Eye (tissue), 1 donor: ENCODE measurements at places on chromosomes 7 and 10.

- DNase-seq: no peak
Observed at GRCh38 chr7:33262476-33262875, 133.1 kb downstream of the BBS9 start.

DNA sequence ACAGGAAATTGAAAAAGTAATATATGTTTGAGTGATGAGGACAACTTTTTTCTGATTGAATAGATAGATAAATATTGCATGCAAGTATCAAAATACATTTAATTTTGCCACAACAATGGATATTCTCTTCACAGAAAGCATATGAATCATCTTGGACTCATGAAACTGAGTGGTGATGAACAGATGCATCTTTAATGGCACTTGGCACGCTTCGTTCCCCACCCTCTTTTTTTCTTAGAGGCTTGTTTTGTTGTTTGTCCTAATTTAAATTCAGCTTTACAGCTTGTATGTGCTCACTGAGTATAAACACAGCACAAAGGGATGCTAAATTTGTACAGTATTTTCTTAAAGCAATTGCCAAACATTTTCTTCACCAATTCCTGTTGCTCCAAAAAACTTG is 145.0 kb upstream of the YAE1 start:
- DNase-seq: no peak

GRCh38 chr10:104077663-104078151 is 8.0 kb downstream of the COL17A1 start:
- no peak for DNase-seq

DNA sequence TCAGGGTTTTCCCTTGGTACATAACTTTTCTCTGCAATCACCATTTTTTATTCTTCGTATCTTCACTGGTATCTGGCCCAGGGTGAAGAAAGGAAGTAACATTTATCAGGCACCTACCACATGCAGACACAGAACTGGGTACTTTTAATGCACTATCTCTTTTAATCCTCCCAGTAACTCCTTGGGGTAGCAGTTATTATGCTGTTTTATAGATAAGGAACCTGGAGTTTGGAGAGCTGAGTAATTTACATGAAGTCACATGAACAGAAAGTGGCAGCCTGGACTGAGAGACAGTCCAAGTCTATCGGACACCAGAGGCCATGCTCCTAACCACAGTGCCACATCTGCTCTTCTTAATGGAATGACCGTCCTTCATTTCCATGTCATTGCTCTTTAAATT is 117.1 kb upstream of the PODXL start:
- no peak for DNase-seq

- DNase-seq: peak; percentile 53
Observed at GRCh38 chr7:134037991-134038390, 89.1 kb upstream of the LRGUK start.

DNA sequence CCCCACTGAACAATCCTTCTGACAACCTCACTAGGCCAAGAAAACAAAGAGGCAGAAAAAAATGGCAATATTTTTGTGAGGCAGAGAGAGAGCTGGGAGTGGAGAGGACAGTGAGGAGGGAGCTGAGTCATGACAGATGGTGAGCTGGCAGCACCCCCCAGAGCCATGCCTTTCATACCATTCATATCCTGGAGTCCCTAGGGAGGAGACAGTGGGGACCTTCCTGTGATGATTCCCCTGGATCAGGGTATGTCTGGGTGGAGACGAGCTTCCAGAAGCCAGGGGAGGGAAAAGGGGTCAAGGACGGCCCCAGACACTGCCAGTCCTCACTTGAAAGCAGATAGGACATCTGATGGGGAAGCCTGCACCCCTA is 160.5 kb downstream of the ADAM12 start:
- DNase-seq: no peak

- no peak for DNase-seq
Observed at GRCh38 chr10:33883881-33884280, 549.4 kb upstream of the NRP1 start.

DNA sequence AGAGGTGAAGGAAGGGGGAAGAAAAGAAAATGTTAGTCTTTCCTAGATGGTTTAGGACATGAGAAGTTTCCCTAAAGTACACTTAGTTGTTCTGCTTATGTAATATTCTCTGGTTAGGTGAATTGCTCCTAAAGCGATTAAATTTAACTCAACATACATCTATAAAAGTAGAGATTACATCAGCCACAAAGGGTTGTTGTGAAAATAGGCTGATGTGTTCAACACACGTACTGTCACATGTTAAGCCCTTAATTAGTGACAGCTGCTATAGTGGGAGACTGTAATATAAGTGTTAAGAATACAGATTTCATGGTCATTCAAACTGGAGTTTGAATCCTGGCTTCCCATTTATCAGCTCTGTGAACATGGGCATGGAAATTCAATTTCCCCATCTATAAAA is 12.8 kb downstream of the HECTD2 start:
- no peak for DNase-seq

- peak; percentile 18 for DNase-seq
Observed at GRCh38 chr10:110655320-110655719, 11.2 kb downstream of the RBM20 start.

- no peak for DNase-seq
Observed at GRCh38 chr10:70053218-70053840, 683 bp downstream of the MACROH2A2 start.

DNA sequence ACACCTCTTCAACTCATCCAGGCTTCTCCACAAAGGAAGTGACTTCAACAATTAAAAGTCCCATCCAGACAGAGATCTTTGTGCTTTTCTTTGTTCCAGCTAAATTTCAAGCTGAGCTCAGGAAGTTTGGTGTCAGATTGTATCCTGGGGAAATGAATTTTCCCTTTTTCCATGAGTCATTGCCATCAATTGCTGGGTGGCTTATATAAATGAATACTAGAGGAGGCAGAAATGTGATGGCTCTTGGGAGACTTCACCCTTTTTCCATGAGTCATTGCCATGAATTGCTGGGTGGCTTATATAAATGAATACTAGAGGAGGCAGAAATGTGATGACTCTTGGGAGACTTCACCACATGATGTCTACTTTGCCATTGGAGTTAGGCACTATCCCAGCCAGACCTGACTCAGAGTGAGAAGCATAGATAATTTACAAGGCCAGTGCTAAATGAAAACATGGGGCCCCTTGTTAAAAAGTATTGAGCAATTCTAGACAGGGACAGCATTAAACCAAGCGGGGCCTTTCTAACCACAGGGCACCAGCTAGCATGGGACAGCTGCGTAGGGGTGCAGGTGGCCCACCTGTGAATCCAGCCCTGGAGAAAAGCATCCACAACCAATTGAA is 339.2 kb upstream of the PODXL start:
- DNase-seq: no peak
